A673 (cell line): ENCODE measurements at places on chromosomes 7 and 10.

- no peaks in the 10 kb centered on the region for H3K4me1 ChIP-seq
- H3K4me3 ChIP-seq = no peak overlapping the region
- no peak overlapping the region for H3K27ac ChIP-seq
Measured at GRCh38 chr10:82282782-82283456, 407.9 kb downstream of the NRG3 start.

DNA sequence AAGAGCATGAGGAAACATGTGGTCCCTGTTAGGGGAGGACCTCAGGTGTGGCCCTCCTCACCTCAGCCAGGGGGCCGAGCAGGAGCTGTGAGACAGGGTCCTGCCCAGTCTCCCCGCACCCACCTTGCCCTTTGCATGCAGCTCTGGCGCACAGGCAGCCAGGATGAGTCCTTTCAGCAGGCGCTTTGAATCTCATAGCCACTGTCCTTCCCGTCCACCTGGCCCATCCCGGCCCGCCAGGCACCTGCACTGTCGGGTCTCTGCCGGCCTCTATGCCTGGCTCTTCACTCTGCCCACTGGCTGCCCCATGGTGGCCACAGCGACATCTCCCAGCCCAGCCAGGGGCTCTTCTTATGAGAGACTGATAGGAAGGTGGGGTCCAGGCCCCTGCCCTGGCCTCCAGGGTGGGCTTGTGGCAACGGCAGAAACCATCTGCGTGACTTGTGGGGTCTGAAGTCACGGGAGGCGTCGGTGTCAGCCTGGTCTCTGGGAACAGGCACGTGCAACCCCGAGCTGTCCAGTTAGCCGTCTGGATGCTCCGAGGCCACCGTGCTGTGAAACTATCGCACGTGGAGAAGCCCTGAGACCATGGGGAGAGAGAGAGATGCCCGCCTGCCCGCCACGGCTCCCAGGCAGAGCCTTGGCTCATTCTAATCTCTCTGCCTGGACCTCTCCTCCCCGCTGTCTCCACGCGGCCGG, 37.4 kb downstream of the FOXL3 start:
- no peaks in the 10 kb centered on the region for H3K36me3 ChIP-seq
- no peak overlapping the region for H3K4me3 ChIP-seq
- no peak for DNase-seq
- no peaks in the 10 kb centered on the region for H3K27me3 ChIP-seq
- H3K4me1 ChIP-seq = peaks cover 3% of the 10 kb centered on the region

- no peaks in the 10 kb centered on the region for H3K36me3 ChIP-seq
- H3K27me3 ChIP-seq = no peaks in the 10 kb centered on the region
- H3K4me1 ChIP-seq = peaks cover 4% of the 10 kb centered on the region
- H3K27ac ChIP-seq = no peak overlapping the region
- no peak overlapping the region for H3K4me3 ChIP-seq
Measured at GRCh38 chr7:156895024-156895780, 2.2 kb upstream of the LMBR1 start.

- H3K36me3 ChIP-seq = no peaks in the 10 kb centered on the region
- no peaks in the 10 kb centered on the region for H3K4me1 ChIP-seq
- no peak for DNase-seq
- H3K27me3 ChIP-seq = no peaks in the 10 kb centered on the region
Measured at GRCh38 chr10:53675177-53675576, 902.6 kb upstream of the MBL2 start.

- peaks cover 8% of the 10 kb centered on the region for H3K4me1 ChIP-seq
- no peak overlapping the region for H3K4me3 ChIP-seq
- no peaks in the 10 kb centered on the region for H3K27me3 ChIP-seq
- H3K27ac ChIP-seq = no peak overlapping the region
Measured at GRCh38 chr10:80144696-80145131, 12.2 kb downstream of the PLAC9 start.

- no peaks in the 10 kb centered on the region for H3K27me3 ChIP-seq
- H3K27ac ChIP-seq = no peak overlapping the region
Measured at GRCh38 chr10:48216744-48217143, 57.8 kb downstream of the FRMPD2 start.

GRCh38 chr7:128946936-128947830, 9.5 kb downstream of the IRF5 start:
- H3K27ac ChIP-seq = no peak overlapping the region
- H3K4me3 ChIP-seq = no peak overlapping the region
- no peaks in the 10 kb centered on the region for H3K4me1 ChIP-seq
- no peaks in the 10 kb centered on the region for H3K36me3 ChIP-seq

DNA sequence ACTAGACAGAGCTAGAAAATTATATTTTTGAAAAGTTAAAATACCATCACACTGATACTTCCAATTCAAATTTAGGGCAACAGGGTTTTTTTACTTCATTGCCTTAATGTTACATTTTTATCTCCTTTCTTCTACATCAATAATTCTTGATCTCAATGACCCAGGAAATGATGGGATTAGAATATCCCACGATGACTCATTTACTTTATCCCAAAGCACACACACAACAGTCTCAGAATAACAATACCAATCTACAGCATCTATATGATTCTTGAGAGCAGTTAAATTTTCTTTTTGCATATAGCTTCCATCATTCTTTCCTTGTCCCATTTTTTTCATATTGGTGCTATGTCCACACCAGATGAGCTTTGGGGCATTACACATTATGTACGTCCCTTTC, 98.4 kb upstream of the EEPD1 start:
- DNase-seq = no peak
- H3K36me3 ChIP-seq = no peaks in the 10 kb centered on the region
- no peaks in the 10 kb centered on the region for H3K27me3 ChIP-seq
- no peak overlapping the region for H3K4me3 ChIP-seq
